Mucosa of gallbladder (tissue), 1 donor: ENCODE measurements at places on chromosomes 13 and 19. TPM values are rescaled to one million over a fixed set of nuclear protein-coding genes. Genes with fewer than 3 reads are reported as not detected.

Gene IGFL2
- not detected for total RNA-seq

Gene GIPC3
- total RNA-seq, result 1.3 TPM

Gene CRB3
- total RNA-seq, result 75.9 TPM

Gene NLRP11
- 0.17 TPM for total RNA-seq

Gene ZNF382
- total RNA-seq, result 8.4 TPM
